ENCODE measurements at places on chromosomes 16 and 17.
A peak's percentile ranks its signal among the peaks of the same experiment; 100 is the strongest.

GRCh38 chr17:60501589-60501988 is 24.5 kb downstream of the APPBP2 start:
- DNase-seq: peak; percentile 79

DNA sequence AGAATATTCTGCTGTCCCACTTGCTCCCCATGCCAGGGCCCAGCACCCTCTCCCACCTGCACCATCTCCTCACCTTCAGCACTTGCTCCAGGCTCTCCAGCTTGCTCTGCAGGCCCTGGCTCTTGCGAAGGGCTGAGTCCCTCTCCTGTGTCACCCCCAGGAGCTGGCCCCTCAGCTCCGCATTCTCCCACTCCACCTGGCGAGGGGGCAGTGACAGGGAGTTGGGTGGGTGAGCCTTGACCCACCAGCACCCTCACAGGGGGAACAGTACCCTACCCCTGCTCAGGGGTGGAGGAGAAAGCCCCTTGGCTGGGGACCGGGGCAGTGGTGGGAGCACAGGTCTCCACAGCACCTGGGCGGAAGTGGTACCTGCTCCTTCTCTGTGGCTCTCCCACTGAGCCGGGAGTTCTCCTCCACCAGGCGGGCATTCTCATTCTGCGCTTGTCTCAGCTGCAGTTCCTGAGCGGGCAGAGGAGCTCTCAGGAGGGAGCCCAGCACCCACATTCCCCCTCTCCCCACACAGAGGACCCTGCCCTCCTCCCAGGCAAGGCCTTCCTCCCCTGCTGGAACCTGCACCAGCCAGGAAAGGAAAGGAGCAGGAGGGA is 5.9 kb downstream of the TSPOAP1 start:
- no peak for DNase-seq

DNA sequence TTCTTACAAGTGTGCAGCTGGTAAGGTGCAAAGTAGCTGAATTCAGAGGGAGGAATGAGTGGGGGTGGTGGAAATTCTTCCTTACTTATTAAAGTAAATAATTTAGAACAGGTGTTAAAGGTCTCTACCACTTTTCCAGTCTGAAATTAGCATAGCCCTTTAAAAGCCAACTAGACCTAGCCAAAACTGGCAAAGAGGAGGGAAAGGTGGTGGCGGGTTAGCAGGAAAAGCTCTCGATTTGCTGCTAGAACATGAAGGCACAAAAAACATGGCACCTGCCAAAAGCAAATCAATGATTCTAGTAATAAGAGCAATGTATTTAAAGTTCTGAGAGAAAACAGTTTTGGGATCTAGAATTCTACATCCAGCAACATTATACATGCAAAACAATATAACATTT is 157.7 kb downstream of the PARN start:
- no peak for DNase-seq

DNA sequence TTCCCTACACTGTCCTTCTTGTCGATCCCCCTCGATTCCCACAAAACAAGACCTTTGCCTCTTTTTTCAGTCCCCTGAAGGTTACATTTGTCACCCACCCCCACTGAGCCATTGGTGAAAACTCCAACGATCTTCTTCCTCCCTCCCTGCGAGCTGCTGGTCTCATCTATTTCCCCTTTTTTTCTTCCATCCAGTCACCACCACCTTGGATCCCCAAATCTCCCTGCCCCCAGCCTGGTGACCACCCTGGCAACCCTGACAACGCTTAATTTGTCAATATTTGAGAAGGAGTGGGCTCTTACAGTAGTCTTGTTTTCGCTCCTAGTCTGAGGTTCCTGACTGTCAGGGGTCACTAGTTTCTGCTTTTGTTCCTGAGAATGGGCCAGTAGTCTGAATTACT is 62.9 kb downstream of the SMPD3 start:
- no peak for DNase-seq

GRCh38 chr17:14204084-14204483 is 32.6 kb downstream of the CDRT15 start:
- no peak for DNase-seq

DNA sequence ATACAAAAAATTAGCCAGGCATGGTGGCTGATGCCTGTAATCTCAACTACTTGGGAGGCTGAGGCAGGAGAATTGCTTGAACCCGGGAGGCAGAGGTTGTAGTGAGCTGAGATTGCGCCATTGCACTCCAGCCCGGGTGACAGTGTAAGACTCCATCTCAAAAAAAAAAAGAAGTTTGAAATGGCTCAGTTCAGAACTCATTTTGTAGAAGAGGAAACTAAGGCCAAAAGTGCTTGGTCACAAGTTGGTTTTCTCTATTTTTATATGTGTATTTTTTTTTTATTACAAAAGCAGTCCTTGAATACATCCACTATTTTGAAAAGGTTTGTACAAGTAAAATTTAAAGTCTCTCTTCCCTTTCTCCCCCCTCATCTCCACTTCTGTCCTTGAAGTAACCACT is 5.5 kb downstream of the TAC4 start:
- DNase-seq: no peak

DNA sequence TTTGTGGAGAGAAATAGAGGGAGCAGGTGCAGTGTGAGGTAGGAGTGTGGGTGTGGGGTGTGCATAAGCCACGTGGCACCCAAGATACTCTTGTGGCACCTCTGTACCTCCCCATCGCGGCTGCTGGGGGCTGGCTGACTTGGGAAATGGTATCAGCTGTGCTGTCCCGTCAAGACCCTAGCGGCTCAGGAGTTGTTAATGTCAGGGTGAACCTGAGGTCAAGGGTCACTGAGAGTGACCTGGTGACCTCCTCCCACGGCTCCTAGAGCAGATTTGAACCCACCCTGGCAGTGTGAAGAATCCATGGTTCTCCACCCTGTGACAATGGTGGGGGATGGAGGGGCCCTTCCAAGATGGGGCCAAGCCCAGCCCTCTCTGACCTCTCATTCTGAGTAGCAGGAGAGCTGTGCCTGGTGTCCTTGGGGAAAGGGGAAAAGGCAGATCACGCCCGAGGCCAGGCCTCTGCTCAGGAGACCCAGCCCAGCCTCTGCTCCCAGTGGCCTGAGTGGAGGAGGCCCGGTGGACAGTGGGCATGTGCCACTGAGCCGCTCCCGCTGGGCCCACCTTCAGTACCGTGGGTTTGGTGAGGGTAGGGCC is 3.0 kb upstream of the WFIKKN2 start:
- no peak for DNase-seq

- no peak for DNase-seq
Observed at GRCh38 chr16:22075776-22076175, 16.6 kb upstream of the VWA3A start.

- DNase-seq: no peak
Observed at GRCh38 chr17:61398721-61399130, 917 bp upstream of the TBX2 start.

- DNase-seq: no peak
Observed at GRCh38 chr17:73371285-73371684, 59.5 kb upstream of the CDC42EP4 start.

GRCh38 chr17:56939869-56940484 is 20.9 kb downstream of the COIL start:
- DNase-seq: peak; percentile 45

- no peak for DNase-seq
Observed at GRCh38 chr17:1073241-1073962, 76.5 kb downstream of the TIMM22 start.

- DNase-seq: peak; percentile 42
Observed at GRCh38 chr17:40015005-40015997, at the start of gene CSF3. TSS of gene CSF3 (plus strand) at chr17:40015440. CDS start at chr17:40015475, 35 bp downstream.

- no peak for DNase-seq
Observed at GRCh38 chr17:78647032-78647431, 69.8 kb upstream of the DNAH17 start.

- DNase-seq: peak; percentile 53
Observed at GRCh38 chr17:16363749-16364536, 10.7 kb upstream of the CENPV start.

- DNase-seq: no peak
Observed at GRCh38 chr16:89444151-89444723, 46.1 kb downstream of the ANKRD11 start.

GRCh38 chr16:53672461-53672860 is 31.2 kb downstream of the RPGRIP1L start:
- no peak for DNase-seq

GRCh38 chr17:6959700-6960099 is 36.1 kb upstream of the ALOX12 start:
- no peak for DNase-seq

GRCh38 chr17:28227316-28228108 is 91.5 kb upstream of the TMEM97 start:
- peak; percentile 96 for DNase-seq

DNA sequence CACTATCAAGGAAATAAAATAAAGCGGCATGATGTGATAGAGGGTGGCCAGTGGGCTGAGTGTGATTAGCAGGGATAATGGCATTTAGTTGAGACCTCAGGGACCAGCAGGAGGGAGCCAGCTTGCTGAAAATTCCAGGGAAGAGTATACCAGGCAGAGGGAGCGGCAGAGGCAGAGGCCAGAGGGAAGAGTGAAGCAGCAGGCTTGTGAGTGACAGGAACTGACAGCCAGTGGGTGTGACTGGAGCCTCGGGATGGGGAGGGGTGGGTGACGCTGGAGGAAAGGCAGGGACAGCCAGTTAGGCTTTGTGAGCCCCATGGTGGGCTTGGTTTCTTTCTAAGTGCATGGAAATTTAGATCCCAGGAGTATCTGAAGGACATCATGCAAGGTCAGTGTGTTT is 209.7 kb upstream of the CACNG3 start:
- no peak for DNase-seq

- DNase-seq: no peak
Observed at GRCh38 chr16:79605999-79606398, 5.5 kb upstream of the MAF start.

DNA sequence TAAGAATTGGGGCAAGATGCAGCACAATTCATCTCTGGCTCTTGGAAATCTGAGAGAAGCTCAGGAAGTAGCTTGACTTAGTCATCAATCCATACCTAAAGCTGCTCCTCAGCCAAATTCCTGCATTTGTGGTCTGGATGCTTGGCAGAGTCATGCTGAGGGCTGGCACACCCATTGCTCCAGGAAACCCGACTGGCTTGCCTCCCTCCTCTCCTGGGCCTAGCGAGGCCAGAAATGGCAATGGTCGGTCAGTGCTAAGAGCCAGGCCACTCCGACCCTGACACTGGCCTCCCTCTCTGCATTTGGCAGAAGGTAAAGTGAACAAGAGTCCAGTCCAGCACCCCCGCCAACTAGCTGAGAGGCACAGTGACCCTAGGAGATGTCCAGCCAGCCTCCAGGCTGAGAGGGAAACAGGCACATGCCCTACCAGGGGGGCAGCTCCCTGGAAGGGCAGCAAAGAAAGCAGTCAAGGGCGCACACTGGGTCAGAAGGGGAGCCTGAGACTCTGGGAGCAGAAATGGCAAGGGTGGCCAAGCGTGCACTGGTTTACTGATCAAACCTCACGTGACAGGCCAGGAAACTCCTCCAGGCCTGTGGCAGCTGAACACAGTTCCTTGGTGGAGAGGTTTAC is 10.0 kb downstream of the POLDIP2 start:
- no peak for DNase-seq

DNA sequence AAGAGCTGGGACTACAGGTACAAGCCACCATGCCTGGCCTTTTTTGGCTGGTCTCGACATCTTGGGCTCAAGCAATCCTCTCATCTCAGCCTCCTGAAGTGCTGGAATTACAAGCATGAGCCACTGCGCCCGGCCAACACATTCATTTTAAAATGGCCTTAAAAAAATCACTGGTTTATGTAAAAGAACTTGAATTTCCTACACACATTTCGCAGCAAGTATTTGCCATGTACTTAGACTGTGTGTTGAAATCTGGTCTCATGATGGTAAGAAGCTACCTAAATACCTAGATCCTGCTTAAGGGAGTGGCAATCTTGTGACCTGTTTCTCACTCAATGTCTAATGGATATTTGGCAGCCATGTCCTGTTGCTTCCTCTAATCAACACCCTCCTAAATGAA is 8.5 kb upstream of the CYTH1 start:
- no peak for DNase-seq

- DNase-seq: no peak
Observed at GRCh38 chr16:55000595-55000994, 69.9 kb downstream of the IRX5 start.

DNA sequence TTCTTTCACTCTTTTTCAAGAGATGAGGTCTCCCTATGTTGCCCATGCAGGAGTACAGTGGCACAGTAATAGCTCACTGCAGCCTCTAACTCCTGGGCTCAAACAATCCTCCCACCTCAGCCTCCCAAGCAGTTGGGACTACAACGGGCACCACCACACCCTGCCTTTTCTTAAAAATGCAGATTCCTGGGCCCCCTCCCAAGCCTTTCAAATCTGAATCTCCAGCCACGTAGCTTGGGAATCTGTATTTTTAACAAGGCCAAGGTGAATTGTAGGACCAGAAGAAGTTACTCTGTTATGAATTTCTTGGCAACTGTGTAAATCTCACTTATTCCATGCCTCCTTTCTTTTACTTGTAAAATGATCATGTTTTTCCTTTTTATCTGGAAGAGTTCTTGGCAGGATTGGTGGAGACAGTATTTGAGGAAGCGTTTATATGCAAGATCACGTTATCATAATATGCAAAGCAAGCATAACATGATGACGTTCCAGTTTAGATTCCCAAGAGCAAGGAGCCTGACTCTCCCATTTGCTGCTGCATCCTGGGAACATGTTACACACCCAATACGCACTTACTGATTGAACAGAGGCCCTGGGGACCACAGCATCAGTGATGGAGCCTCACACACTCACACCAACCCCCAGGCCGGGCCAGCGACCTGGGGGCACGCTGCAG is 44.5 kb downstream of the LITAF start:
- DNase-seq: no peak

GRCh38 chr16:65783709-65784474 is 582.6 kb upstream of the CDH5 start:
- no peak for DNase-seq

- no peak for DNase-seq
Observed at GRCh38 chr16:60882816-60883215, 1153.4 kb downstream of the CDH8 start.

DNA sequence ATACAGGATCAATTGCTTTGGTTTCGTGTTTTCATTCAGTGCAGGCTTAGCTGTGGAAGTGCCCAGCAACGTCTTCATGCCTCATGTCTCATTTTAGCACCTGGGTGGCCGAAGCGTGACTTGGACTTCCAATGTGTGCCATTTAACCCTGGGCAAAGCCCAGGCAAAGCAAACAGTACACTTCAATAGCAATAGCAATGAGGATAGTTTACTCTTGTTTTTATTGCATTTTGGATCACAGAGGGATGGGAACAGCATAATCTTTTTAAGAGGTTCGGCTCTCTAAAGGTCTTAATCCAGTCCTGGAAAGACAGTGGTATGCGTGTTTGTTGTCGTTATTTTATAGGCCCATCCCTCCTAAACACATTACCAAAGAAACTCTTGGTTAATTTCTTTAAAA is 86.2 kb downstream of the HS3ST3B1 start:
- peak; percentile 8 for DNase-seq

- no peak for DNase-seq
Observed at GRCh38 chr17:15918661-15919259, 26.2 kb upstream of the ADORA2B start.

Measured in NCI-H774 (cell line).